ENCODE measurements at places on chromosomes 1 and 21.

GRCh38 chr1:240503558-240503957, 108.4 kb downstream of the GREM2 start:
- no peak for DNase-seq

DNA sequence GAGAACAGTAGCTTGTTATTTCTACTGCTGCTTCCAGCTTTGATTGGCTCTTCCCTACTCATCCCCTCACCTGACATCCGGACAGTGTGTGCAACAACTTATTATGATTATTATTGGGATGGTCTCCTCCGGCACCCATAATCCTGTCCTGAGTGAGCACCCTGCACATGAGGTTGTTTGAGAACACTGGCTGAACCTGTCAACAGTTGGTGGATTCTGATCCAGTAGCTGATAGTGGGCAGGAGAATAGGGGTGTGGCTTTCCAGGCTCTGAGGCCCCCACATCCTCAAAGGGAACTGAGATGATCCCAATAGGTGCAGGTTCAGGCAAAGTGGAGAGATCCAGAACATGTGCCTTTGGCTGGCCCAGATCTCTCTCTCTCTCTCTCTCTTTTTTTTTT, 60.5 kb downstream of the RUNX1 start:
- no peak for DNase-seq

DNA sequence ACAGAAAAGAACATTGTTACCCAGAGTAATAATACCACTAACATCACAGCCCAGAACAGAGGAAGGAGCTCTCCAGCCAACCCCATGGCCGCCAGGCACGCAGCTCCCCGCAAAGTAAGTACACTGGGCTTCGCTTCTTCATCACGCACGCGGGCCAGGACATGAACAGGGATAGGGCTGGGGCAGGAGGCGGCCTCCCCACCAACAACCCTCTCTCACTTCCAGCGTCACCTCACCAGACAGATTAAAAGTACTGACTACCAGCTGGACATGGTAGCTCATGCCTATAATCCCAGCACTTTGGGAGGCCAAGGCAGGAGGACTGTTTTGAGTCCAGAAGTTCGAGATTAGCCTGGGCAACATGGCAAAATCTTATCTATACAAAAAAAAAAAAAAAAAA, 78.3 kb downstream of the NPHP4 start:
- DNase-seq = no peak

GRCh38 chr1:9244501-9245229, 10.1 kb downstream of the H6PD start:
- DNase-seq = no peak

DNA sequence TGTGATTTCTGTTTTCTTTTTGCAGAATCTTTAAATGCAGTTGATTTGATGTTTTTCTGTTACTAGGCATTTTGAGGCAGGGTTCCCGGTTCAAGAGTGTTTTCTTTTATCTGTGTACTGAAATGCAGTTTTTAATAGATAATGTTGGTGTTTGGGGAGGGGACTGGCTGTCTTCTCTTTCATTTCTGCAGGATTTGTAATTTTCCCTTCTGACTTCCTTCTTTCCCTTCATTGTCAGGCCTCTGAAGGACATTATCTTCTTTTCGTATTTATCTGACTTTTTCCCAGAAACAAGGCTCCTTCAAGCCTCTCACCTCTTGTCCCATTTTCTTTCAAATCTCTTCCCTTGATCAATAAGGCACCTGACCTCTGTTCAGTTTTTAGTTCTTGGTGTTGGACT, 1.5 kb upstream of the GALNT2 start:
- DNase-seq = no peak

DNA sequence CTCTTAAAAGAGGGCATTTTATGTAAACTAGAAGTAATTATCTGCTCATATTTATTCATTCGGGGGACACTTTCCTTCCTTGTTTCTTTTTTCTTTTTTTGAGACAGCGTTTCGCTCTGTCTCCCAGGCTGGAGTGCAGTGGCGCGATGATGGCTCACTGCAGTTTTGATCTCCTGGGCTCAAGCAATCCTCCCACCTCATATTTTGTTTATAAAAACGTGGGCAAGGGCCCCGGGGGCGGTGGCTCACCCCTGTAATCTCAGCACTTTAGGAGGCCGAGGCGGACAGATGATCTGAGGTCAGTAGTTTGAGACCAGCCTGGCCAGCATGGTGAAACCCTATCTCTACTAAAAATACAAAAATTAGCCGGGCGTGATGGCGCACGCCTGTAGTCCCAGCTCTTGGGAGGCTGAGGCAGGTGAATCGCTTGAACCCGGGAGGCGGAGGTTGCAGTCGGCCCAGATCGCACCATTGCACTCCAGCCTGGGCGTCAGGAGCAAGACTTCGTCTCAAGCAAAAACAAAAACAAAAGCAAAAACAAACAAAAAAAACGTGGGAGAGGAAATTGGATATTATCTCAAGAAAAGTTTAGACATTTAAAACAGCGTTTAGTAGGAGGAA, 926 bp upstream of the DFFA start:
- no peak for DNase-seq

GRCh38 chr1:223641523-223642039, 23.9 kb downstream of the CAPN8 start:
- DNase-seq = no peak

GRCh38 chr1:98289311-98289710, 368.5 kb upstream of the DPYD start:
- no peak for DNase-seq

DNA sequence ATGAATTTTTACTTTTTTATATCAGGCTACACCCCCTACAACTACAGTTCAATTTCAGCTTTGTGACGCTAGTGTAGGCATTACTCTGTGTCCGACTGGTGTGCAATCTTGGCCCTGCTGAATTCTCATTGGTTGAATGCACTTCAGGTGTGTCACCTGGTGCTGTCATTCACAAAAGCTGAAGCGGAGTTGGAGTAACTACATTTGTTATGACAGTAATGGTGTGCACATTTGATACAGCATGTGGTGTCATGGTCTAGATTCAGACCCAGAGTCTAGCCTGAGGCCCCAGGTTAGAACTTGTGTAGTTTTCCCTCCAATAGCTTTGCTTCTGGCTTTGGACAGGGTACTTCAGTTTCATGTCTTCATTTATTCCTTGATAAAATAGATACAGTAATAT, 88.7 kb downstream of the C1orf94 start:
- no peak for DNase-seq

GRCh38 chr21:42395905-42396651, at the start of gene TMPRSS3:
TSS of gene TMPRSS3 (minus strand) at chr21:42396052. CDS start at chr21:42395417, 635 bp downstream.
- no peak for DNase-seq

- DNase-seq = no peak
These were observed 6.5 kb upstream of the FGGY start for GRCh38 chr1:59290193-59290949.

GRCh38 chr21:44298301-44298700, 1.6 kb upstream of the PFKL start:
- peak; percentile 22 for DNase-seq

- no peak for DNase-seq
These were observed 100.5 kb upstream of the HMGB4 start for GRCh38 chr1:33763406-33763805.

DNA sequence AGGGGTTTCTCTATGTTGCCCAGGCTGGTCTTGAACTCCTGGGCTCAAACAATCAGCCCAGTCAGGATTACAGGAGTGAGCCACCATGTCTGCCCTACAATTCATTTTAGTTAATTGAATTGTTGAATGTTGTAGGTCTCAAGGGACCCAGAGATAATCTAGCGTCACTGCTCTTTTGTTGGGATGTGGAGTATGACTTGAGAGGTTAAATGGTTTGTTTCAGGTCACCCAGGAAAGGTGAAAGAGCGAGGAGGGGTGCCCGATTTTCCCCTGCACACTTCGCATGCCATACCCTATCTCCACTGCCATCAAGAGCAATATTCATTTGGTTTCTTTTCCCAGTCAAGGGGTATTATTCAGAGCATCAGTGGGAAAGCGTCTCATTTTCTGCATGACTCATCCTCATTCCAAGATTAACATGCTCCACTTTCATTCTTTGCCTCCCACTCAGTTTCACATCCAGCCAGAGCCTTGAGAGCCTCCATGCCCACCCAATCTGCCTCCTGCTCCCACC, 13.1 kb upstream of the SLC30A1 start:
- no peak for DNase-seq
